Kidney (tissue), 22 donors: ENCODE measurements at places on chromosomes 2 and 18. TPM values are rescaled to one million over a fixed set of nuclear protein-coding genes. Genes with fewer than 3 reads are reported as not detected.

Gene DCDC2C
- not detected for polyA plus RNA-seq

Gene IL37
- not detected for polyA plus RNA-seq

Gene MROH2A
- 1.8 TPM for polyA plus RNA-seq

Gene HDLBP
- polyA plus RNA-seq = 256 TPM

Gene TUBA3E
- polyA plus RNA-seq = not detected

Gene ZNF385B
- polyA plus RNA-seq = 5.9 TPM

Gene GPR35
- polyA plus RNA-seq = 1.7 TPM

Gene HOXD11
- polyA plus RNA-seq = 5.8 TPM

Gene CYP1B1
- polyA plus RNA-seq = 7.7 TPM

- DNase-seq = no peak
Measured at GRCh38 chr2:8392098-8392866, 289.6 kb upstream of the ID2 start.

GRCh38 chr2:109253217-109253616 lies 124.2 kb downstream of the SH3RF3 start:
- DNase-seq = no peak

GRCh38 chr18:8348051-8348720 lies 261.1 kb upstream of the RAB12 start:
- DNase-seq = no peak

- DNase-seq = no peak
Measured at GRCh38 chr2:193294371-193294770, 1099.6 kb upstream of the TMEFF2 start.

DNA sequence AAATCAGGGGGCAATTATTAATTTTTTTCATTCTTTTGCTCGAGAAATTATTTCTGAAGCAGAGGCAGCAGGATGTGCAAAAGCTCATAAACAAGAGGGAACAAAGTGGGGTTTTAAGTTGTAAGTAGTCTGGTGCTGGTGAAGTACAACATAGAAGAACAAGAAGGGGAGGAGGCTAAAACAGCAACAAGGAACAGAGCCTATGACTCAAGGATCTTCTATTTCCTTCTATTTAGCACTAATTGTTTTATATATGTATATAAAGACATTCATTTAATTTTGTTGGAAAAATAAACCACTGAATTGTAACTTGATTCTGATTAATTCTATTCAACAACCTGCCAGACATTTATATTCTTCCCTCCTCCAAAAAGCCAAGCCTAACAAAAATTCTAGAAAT lies 35.0 kb downstream of the YES1 start:
- DNase-seq = no peak

DNA sequence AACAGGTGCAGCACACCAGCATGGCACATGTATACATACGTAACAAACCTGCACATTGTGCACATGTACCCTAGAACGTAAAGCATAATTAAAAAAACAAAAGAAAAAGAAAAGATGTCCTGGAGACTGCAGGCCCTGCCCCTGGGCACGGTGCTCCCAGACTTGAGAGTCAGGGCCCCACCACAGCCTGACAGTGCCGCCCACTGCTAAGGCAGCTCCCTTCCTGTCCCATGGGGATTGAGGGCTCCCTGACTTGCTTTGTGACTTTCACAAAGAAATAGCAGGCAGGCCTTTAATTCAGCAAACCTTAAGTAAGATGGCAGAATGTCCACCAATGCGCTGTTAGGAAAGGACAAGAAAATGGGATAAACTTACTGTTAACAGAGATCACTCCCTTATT lies 116.8 kb downstream of the NDUFA10 start:
- DNase-seq = no peak

GRCh38 chr2:181426672-181427071 lies 30.5 kb upstream of the ITGA4 start:
- DNase-seq = peak; percentile 28

- no peak for DNase-seq
Measured at GRCh38 chr2:237418300-237418699, 4.3 kb upstream of the COL6A3 start.

- DNase-seq = no peak
Measured at GRCh38 chr18:44683556-44683955, 2.9 kb downstream of the SETBP1 start.

- no peak for DNase-seq
Measured at GRCh38 chr18:36382854-36383253, 85.3 kb downstream of the FHOD3 start.

GRCh38 chr18:8088626-8089025 lies 520.6 kb upstream of the RAB12 start:
- no peak for DNase-seq

- DNase-seq = no peak
Measured at GRCh38 chr2:127373362-127374083, 14.3 kb downstream of the MAP3K2 start.

GRCh38 chr2:67733517-67733916 lies 329.3 kb downstream of the C1D start:
- peak; percentile 18 for DNase-seq

DNA sequence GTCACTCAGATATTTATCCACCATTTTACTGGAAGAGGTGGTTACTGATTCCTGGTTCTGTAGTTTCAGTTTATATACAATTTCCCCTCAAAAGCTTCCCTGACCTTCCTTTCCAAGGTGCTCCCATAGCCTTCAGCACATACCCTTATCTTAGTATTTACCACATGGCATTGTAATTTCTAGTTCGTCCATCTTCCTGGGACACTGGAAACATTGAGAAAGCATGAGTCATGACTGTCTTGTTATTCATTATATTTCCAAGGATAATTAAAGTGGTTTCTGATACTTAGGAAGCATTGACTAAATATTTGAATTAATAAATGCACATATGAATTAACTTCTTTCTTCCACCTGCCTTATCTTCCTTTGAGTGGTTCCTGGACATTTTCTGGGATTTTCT lies 203.8 kb downstream of the ETAA1 start:
- no peak for DNase-seq

- DNase-seq = no peak
Measured at GRCh38 chr18:25435149-25435782, 83.3 kb upstream of the ZNF521 start.

DNA sequence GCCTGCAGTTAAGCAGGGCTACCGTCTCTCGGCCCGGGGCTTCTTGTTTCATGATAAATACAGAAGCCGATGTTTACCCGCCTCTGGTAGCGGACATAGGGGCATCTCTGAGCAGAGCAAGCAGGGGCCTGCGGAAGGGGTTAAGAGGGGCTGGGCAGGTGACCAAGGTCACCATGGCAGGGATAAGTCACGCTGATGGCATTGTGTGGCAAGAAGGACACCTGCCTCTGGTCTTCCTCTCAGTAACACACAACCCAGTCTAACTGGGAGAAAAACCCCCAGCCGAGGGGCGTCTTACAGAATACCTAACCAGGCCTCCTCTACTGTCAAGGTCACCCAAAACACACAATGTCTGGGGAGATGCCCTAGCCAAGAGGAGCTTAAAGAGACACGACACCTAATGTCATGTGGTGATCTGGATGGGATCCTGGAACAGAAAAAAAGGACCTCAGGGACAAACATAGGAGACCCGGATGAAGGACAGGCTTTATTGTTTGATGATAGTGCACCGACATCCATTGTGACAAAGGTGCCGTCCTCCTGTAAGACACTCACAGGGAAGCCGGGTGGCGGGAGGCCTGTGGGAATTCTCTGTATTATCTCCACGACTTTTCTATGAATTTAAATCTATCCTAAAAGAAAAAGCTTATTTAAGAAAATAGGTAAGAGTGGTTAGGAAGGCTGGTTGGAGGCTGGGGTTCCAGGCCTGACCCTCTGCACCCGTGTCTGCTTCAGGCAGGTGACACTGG lies 24.8 kb downstream of the SH3BP4 start:
- DNase-seq = no peak

GRCh38 chr18:67467188-67467587 lies 49.3 kb downstream of the DSEL start:
- DNase-seq = no peak

DNA sequence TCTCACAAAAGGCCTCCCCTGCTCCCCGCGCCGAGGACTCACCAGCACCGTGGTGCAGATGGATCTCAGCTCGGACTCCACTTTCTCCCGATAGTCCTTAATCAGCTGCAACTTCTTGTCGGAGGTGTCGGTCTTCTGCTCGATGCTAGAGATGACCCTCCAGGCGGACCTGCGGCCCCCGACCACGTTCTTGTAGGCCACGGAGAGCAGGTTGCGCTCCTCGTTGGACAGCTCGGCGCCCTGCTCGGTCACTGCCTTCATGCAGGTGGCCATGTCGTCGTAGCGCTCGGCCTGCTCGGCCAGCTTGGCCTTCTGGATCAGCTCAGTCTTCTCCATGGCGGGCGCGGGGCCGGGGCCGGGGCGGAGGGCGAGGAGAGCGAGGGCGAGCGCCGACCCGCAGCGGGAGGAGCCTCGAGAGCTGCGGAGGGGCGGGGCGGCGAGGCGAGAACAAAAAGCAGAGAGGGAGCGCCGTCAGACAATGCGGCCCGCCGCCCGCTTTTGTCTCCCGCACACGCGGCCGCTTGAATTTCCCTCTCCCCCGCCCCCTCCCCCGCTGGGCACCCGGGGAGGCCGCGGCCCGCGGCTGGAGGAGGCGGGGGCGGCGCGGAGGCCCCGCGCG lies 571 bp downstream of the YWHAQ start:
- peak; percentile 92 for DNase-seq

DNA sequence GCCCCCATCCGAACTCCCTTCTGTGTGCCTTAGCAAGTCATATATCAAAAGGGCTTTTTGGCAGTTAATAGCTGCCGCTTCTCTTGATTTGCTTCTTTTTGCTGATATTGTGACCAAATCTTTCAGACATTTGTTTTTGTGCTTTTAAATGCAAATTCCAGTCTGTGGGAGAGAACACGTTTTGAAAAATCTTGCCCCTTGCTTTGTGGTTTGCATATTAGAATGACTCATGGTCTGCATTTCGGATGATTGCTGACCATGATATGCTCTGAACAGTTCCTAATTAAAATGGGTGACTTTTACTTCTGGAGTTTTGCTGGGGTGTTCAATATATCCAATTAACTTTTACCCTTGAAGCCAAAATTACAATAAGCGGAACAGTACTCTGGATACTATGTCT lies 58.2 kb upstream of the ST6GAL2 start:
- peak; percentile 14 for DNase-seq

GRCh38 chr2:111066062-111066593 lies 54.6 kb upstream of the BCL2L11 start:
- DNase-seq = no peak

DNA sequence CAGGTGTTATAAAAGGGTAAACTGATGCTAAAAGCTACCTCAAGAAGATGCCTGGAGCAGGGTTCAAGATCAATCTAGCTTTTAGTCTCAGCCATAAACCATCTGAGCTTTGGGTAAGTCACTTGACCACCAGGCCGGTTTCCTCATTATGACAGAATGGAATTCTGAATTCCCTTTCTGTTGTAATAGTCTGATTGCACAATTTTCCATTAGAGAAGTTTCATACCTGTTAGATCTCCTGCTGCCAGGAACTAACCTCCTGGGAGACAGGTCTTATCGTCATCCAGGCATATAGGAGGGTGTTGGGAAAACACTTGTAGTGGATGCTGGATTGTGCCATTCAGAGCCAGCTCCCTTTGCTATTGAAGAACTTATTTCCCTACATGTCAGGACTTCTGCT lies 272.5 kb downstream of the TDRD15 start:
- DNase-seq = no peak

DNA sequence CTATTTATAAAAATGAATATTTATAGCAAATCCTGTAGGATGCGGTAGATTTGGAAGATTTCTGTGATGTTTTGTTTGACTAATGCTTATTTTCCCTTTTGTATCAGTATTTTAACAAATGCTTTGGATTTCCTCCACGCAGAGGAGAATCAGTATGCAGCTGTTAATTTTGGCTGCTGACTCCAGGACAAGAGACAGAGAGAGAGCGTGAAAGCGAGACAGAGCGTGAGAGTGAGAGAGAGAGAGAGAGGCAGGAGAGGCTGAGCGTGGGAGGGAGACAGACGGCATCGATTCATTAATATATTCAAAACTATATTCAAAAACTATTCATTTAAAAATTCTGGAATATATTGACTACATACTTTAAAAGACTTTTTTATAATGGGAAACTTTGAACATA lies 62.5 kb downstream of the RRM2 start:
- DNase-seq = no peak

- DNase-seq = peak; percentile 52
Measured at GRCh38 chr2:38494394-38494793, 108.3 kb downstream of the HNRNPLL start.

DNA sequence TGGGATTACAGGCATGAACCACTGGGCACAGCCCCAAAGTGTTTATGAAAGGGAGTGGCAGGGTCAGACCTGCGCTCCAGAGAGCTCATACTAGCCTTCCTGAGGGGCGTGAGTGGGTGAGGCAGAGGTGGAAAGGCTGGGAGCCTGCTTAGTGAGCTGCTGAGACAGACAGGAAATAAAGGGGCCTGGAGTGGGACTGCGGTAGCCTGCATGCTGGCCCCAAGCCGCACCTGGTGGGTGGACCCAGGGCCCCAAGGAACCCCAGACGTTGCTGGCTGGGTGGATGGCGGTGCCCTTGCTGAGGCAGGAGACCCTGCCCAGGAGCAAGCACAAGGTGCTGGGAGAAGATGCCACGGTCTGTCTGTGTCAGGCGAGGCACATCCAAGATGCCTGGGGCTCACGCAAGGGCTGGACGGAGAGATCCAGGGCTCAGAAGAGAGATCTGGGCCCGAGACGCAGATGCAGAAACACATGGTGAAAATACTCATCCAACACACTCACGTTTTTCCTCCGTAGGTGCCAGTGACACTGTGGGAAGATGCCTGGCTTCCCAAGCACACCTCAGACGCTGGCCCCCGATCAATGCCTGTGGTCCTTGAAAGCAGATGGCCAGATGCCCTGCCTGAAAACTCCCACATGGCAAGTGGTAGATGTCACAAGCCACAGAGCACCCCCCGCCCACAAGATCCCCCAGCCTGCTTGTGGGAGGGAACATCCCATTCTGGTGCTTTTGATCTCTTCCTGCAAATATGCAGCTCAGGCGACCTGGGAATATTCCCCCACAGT lies 151.1 kb downstream of the GLI2 start:
- DNase-seq = no peak

GRCh38 chr18:55283309-55283708 lies 304.7 kb downstream of the TCF4 start:
- no peak for DNase-seq

DNA sequence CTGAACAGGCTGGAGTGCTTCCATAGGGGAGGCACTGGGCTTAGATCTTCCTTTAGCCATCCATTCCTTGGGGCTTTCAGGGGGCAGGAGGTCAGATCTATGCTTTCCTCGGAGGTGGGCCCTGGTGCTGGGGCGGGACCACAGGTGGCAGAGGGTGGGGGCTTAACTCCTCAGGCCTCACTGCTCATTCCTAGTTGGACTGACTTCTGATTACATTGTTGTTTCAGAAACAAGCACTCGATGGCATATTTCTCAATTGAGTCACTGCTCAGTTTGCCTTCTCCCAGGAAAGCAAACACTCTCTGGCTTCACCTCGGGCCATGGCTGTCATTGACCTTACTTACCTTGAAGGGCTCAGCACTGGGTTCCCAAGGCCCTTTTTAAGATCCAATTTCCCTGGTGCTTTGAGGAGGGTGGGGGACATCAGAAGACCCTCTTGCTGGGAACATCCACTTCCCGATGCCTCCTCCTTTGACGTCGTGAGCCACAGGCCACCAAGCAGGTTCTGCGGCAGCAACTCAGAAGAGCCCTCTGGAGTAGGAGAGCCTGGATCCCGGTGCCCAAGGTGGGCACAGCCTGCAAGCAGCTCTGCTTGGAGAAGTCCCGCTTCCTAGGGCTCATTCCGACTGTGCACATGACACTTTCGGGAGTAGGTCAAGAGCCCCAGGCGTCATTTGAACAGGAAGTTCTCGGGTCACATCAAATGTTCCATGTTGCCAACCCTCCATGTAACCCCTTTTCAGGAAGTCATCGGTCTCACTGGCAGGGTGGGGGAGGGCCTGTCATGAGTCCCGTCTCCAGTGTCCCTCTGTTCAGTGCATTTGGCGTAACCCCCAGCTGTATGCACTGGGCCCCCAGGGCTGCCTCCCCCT lies 40.6 kb downstream of the SDC1 start:
- DNase-seq = no peak
